ENCODE measurements at places on chromosomes 13 and 19. TPM values are rescaled to one million over a fixed set of nuclear protein-coding genes. Genes with fewer than 3 reads are reported as not detected.

The PGLYRP2 gene
- polyA plus RNA-seq = not detected

The ZNF225 gene
- 13.0 TPM for polyA plus RNA-seq

The PNMA8A gene
- 14.8 TPM for polyA plus RNA-seq

The GPR12 gene
- polyA plus RNA-seq = not detected

The SERTM1 gene
- 7.1 TPM for polyA plus RNA-seq

DNA sequence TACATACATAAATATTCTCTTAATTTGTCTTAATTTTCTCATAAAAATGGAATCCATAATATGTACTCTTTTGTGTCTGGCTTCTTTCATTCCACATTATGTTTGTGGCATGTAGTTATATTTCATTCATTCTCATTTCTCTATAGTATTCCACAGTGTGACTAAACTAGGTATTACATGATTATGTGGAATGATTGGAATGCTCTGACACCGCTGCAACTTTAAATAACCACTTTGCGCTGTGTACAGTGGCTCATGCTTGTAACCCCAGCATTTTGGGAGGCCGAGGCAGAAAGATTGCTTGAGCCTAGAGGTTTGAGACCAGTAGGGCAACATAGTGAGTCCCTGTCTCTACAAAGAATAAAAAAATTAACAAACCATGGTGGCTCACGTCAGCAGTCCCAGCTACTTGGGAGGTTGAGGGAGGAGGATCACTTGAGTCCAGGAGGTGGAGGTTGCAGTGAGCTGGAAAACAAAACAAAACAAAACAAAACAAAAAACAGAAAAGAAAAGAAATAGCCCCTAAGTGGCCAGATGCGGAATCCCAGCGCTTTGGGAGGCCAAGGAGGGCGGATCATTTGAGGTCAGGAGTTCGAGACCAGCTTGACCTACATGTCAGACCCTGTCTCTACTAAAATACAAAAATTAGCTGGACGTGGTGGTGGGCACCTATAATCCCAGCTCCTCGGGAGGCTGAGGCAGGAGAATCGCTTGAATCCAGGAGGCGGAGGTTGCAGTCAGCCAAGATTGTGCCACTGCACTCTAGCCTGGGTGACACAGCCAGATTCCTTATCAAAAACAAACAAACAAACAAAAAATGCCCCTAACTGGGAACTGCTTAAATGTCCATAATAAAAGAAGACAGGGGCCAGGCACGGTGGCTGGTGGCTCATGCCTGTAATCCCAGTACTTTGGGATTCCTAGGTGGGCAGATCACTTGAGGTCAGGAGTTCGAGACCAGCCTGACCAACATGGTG is 8.0 kb upstream of the SAE1 start:
- no peak for DNase-seq

DNA sequence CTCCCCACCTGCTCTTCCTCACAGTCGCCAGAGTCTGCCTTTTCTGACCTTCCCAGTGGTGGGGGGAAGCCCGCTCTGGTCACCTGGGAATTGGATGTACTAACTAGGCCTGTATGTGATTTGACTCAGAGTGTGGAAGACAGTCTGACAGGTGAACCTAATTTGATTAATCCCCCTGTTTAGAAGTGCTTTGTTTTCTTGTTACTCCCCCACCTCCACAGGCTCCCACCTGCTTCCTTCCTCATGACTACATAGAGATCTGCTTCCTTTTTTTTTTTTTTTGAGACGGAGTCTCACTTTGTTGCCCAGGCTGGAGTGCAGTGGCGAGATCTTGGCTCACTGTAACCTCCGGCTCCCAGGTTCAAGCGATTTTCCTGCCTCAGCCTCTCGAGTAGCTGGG is 44.0 kb downstream of the COG3 start:
- no peak for DNase-seq

DNA sequence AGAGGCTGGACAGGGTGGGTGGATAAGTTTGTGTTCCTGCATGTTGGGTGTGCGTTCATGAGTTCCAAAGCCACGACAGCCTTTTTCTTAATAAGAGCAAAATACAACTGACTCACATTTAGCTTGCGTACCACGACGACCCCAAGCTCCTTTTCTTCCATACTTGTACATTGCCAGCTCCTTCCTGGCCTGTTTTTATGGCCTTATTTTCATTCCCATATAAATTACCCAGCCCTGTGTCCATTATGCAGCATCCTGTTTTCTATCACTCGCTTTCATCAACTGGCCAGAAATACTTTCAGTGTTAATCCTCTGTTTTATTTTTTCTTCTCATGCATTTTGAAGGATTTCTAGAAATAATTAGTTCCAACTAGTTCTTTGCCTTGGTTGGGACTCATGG is 499.1 kb downstream of the FOXO1 start:
- no peak for DNase-seq

- DNase-seq = no peak
Measured at GRCh38 chr19:14119644-14120496, 2.3 kb upstream of the PRKACA start.

DNA sequence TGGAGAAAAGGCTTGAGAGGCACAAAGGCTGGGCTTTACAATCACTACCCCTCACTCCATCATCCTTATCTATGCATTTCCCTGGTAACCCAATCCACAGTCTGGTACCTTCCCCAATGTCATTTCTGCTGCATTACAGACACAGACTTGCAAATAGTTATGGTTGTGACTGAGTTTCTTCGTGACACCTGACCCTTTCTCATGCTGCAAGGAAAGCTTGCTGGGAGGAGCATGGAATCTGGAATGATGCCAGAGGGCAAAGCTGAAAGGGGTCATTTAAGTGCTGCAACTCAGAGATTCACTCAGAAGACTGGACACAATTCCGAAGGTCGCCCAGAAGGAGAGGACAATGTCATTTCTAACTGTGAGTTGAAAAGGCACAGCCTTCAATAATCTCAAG is at the start of gene LGALS16:
Gene LGALS16 (plus strand): TSS at position 301 of the 400 bp plus-strand sequence. CDS start 49 bp downstream, at position 350.
- no peak for DNase-seq

- no peak for DNase-seq
Measured at GRCh38 chr13:77584106-77584505, 48.6 kb downstream of the SCEL start.

DNA sequence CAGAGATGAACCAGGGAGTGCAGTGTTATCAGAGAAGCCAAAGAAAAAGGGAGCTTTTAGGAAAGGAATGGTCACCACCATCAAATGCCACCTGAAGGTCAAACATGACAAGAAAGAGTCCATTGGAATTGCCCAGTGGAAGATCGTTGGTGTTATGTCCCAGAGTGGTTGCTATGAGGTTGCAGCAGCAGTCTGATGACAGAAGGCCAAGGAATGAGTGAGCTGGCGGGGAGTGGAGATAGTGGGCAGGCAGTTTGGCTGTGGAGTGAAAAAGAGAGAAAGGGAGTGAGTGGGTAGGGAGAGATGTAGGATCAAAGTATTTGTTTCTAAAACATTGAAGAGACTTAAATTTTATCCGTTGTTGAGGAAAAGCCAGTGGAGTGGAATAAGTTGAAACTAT is 117.4 kb upstream of the WASF3 start:
- no peak for DNase-seq

DNA sequence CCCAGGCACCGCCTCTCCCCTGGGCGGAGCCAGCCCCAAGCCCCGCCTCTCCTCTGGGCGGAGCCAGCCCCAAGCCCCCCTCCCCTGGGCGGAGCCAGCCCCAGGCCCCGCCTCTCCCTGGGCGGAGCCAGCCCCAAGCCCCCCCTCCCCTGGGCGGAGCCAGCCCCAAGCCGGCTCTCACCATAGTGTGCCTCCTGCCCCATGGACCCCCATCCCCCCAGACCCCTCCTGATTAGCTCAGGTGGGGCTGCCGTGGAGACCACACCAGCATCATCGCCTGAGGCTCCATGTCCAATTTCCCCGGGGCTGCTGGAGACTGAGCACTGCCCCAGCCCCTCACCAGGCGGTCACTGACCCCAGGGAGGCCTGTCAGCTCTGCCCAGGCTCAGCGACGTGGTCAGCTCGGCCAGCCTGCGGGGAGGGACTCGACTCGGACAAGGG is 4.2 kb upstream of the MADCAM1 start:
- DNase-seq = no peak

- DNase-seq = no peak
Measured at GRCh38 chr13:30551189-30551588, 66.5 kb upstream of the USPL1 start.

GRCh38 chr19:1656988-1657536 is 4.6 kb upstream of the TCF3 start:
- DNase-seq = no peak

- DNase-seq = no peak
Measured at GRCh38 chr13:59663707-59664106, 500.0 kb downstream of the DIAPH3 start.

DNA sequence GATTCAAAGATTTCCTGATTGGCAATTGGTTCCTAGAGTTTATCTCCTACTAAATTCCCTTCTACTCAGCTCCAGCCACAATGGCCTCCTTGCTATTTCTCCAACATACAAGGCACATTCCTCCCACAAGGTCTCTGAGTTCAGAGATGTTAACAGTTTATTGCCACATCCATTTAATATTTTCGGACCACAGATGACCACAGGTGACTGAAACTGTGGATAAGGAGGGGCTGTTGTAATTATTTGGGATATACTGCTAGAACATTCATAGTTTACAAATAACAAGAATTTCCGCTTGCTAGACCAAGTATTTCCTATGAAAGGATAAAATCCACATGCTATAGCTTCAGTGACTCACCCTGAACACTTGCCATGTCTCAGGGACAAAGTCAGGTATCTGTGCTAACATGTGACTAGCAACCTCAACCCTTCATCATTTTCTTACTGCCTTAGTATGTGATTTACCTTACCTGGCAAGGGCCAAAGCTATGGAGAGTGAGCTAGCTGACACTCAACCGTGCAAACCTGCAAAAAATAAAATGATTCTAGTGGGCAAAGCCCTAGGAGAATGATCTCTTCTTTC is 117.7 kb downstream of the TBC1D4 start:
- no peak for DNase-seq
